ENCODE measurements at places on chromosomes 12 and 14.

- no peak for DNase-seq
These were observed 21.5 kb downstream of the ALDH2 start for GRCh38 chr12:111788178-111788654.

DNA sequence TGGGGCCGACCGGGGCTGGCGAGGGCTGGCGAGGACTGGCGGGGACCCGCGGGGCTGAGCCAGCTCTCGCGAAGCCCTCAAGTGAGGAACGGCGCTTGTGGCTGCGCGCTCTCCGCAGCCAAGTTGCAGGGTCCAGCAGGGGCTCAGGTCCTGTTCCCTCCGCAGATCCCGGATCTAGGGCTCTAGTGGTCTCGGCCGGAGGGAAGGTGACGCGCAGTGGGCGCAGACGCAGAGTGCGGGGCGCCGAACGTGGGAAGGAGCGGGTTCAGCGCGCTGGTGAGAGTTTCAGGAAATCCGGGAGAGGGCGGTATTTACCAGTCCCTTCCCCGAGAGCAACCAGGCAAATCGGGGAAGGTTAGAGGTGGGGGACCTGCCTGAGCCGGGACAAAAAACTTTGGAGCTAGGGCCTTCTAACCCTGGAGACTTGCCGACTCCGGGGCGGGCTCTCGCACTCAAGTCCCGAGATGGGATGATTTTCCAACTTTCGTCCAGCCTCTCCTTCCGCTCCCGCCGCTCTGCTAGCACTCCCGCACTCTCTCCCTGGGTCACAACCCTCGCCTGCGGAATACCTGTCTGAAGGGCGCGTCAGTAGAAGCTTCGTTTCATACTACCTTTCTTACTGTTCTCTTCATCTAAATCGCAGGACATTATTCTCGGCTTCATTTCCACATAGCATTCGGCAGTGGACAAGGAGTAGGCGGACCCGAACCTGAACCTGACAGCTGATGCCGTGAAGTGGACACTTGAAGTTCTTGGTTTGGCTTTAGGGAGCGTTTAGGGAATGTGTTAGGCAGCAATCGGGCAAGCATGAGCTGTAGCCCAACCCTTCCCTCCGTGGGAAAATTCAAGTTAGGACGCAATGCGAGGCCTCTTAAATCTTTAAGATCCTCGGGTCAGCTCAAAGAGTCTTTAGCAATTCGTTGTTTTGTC lies 13.6 kb upstream of the PAX9 start:
- no peak for DNase-seq

DNA sequence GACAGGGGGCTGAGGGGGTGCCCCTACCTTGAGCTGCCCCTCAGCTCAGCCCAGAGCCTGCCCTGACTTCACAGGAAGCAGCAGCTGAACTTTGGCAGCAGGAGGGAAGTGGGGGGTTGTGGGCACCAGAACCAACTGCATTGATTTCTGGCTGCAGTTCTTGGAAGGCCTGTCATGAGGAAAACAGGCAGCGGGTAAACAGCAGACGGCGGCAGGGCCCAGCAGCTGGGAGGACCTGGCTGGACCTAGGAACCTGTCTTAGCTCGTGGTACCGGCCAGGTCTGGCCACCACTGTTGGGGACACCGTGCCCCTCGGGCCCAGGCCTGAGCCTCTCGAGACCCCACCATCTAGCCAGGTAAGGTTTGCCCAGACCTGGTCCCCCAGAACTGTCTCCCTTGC lies 154.2 kb upstream of the MYL2 start:
- no peak for DNase-seq

DNA sequence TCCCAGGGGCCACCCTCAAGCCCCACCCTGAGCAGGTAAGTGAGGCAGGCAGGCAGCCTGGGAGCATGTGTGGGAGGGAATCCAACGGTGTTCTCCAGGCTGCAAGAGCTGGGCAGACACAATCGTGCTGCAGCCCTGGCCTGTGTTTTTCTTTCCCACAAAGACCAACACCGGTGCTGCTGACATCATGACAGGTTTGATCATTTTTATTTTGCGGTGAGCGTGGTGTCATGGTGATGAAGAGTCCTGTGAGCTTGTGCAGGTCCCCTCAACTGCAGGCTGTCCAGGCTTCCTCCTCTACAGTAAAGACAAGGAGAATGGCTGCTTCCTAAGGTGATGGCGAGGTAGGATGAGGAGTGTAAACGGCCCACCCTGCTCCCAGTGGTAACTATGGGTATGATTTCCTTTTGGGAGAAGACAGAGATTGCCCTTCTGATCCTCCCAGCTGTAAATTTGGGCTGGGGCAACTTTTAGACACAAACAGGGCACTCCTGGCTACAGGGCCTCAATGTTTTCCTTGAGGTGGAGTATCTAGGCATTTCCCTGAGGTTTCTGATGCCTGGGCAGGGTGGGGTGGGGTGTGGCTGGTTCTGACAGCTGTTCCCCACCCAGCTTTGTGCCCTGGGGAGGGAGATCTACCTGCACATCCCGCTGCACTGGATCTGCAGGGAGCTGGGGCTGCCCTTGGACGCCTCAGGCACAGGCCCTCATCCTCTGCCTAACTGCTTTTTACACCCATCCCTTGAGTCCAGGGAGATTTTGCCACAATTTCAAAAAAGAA lies 109.1 kb downstream of the VCPKMT start:
- no peak for DNase-seq

DNA sequence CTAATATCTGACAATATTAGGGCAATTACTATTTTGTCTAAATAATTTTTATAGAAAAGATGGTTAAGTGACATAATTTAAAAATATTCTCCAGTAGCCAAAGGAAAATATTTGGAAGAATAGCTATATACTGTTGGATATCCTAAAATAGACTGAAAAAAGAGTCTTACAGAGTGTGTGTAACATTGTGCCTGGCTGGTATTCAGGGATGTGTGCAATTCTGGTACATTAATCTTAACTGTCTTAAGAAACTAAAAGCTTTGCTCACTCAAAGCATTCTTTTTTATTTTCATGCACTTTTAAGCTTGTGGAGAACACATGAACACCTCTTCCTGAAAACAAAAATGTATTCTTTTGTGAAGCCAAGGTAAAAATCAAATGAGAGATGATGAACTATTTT lies 10.1 kb upstream of the NR2C1 start:
- no peak for DNase-seq

GRCh38 chr12:64825143-64826021 lies 935 bp downstream of the TBC1D30 start:
- no peak for DNase-seq

DNA sequence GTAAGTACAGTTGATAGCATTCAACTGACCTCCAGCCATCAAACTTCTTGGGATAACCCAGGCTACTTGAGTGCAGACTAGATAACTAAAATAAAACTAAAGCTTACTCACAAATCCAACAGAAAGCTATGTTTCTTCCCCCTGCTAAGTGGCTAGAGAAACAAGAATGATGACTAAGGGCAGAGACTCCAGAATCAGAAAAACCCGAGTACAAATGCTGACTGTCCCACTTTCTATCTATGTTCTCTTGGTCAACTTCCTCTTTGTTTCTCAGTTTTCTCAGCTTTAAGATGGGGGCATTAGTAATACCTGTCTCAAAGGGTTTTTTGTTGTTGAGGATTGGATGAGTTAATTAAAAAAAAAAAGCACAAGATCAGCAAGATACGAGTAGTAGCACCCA lies 6.1 kb upstream of the NUAK1 start:
- no peak for DNase-seq

GRCh38 chr12:53997204-53998109 lies 2.5 kb upstream of the HOXC9 start:
- DNase-seq = no peak

DNA sequence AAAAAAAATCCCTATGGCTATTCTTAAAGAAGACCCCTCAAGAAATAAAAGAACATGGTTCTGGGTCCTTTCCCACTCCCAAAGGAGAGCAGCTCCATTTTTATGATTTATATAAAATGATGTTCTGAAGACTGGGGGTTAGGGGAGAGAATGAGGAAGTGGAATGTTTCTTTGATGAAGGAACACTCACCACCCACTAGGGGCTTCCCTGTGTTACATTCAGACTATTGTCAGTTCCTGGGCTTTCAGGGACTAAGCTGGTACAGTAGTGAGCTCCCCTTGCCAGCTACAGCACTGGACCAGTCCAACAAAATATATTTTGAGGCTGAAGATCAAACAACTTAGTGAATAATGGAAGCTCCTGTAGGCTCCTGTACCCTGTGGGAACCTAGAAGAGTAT lies 98.9 kb downstream of the HMGA2 start:
- DNase-seq = no peak

DNA sequence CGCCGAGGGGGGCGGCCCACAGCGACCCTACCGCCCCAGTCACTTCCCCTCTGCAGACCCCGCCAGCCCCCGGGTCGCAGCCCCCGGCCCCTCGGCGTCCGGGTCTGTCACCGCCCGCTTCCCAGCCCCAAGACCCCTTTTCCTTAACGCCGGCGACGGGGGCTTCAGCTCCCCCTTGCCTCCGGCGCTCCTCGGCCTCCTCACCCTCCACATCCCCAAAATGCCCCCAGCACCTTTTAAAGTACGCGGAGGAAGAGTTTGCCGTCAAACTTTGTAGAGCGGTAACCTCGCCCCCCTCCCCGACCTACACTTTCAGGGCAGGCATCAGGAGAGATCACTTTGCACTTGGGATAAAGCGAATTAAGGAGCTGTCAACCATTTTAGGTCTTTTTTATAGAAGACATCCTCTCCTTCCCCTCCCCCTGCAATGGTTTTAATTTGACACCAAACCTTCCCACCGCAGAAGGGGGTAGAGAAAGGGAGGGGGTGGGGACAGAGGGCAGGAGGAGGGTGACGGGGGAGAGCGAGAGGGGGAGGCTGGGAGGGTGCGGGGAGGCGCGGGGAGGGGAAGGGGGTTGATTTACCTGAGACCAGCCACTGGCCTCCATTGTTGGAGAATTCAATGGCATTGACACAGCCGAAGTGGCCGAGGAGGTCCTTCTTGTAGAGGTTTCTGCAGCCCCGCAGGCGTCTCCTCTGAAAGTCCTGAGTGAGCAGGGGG lies 578 bp downstream of the DCAF5 start:
- peak; percentile 51 for DNase-seq

DNA sequence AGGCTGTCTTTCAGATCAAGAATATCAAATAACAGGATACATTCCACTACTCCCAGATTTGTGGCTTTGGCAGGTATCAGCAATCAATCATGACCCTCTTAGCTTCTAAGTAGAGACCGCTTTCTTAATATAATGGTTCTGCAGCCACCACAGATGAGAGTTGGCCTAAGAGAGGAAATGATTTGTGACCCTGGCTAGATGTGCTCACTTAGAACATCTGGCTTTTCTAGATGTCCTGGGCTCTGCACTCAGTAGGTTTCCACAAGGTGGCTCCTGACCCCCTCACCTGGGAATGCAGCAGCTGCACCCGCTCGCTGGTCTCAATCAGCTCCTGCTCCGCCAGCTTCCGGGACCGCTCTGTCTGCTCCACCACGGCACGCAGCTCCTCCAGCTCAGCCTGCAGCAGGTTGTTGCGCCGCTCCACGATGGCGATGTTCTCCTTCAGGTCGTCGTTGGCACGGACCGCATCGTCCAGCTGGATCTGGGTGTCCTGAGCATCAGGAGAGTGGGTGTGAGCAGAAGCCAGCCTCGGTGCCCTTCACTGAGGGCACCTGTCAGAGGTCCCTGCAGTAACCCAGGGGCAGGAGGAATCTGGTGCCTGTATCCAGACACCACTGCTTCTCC lies 8.9 kb downstream of the CMTM5 start:
- no peak for DNase-seq

DNA sequence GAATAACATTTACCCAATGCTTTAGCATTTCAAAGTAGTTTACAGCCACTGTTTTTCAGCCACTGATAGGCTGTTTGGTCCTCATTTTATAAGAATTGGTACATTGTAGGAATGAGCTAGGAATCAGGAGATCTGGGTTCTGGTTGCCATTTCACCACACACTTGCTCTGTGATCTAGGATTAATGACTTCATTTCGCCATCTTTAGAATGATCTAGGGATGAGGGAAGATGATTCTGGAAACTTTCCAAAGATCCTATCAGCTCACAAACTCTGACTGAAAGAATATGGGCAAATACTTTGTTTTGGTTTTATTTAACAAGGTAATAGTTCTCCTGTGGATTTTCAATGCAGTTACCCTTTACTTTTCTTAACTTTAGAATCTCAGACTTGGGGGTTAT lies 155.0 kb downstream of the GCH1 start:
- no peak for DNase-seq

DNA sequence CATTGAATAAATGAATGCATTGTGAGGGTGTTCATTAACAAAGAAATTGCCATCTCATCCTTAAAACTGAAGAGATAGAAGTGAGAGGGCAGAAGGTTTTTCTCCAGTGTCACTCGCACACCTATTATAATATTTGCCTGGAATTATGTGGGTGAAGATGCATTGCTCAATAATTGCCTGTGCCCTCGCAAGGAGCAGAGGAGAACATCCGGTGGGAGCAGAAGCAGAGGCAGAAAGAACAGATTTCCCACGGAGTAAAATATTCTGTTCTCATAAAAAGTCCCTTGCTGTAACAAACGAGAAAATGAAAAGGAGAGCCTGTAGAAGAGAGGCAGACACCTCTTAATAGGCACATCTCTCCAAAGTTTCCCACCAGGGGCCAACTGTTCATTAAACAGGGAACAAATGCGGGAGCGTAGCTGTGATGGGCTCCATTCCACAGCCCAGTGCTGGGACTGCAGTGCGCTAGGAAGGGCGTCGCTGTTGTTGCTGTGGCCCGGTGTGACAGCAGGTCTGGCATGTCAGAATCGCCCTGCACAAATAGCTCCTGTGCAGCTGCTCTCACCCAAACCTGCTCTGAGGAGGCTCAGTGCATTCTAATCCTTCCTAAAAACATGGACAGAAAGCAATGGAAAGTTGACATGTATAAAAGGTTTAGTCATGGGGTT lies 359.8 kb downstream of the APAF1 start:
- no peak for DNase-seq

DNA sequence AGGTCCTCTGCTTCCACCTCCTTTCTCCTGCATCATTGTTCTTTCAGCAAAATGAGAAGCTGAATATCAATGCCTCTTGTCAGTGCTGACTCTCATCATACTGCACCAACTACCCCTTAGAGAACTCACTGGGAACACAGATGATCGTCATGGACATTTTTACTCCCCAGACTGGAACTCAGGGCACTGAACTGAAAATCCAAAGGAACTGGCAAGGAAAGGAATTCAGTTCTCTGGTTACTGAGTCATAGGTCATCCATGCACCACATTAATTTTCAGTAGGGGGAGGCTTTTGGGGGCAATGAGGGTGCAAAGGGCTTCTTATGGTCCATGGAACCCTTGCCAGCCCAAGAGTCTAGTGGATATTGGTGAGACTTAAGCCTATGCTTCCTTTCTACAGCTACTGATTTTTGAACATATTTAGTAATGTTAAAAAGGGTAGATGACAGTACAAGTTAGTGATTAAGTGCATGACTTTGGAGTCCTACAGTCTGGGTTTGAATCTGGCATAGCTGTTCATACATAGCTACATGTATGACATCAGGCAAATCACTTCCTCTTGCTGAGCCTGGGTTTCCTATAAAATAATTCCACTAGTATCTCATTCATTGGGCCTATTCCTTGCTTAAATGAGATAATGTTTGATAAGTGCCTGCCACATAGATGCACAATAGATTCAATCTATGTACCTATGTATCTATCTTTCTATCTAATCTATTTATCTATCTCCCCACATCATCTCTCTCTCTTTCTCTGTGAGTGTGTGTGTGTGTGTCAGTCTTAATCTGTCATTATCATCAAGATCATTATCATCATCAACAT lies 29.2 kb downstream of the BBS10 start:
- DNase-seq = no peak

GRCh38 chr12:3454780-3455179 lies 36.2 kb upstream of the PRMT8 start:
- DNase-seq = no peak

All from activated CD8-positive, alpha-beta memory T cell treated with anti-CD3 and anti-CD28 coated beads, Interleukin-2, amount 50 U/mL, for 4 hours (primary cell).